NCI-H1694 treated with DMSO at 0.1 percent for 48 hours (cell line): ENCODE measurements at places on chromosomes 6 and 20.

- no peak for DNase-seq
These were observed 19.6 kb downstream of the DYNLRB1 start for GRCh38 chr20:34535857-34536256.

DNA sequence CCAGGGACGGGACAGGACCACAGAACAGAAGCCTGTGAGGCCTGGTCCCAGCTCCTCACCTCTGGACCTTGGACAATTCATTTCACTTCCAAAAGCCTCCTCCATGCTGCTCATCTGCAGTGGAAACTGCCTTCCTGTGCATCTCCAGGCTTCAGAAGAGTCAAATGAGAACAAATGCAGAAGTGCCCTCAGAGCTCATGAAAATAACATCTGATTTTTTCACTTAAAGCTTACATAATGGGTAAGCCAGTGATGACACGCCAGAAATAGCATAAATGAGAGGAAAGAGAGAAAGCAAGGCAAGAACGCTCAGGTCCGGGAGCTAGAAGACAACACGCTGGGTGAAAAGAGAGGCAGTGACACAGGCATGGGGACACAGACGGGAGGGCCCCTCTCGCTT, 7.9 kb downstream of the CNKSR3 start:
- no peak for DNase-seq

- no peak for DNase-seq
These were observed 61.2 kb upstream of the SUPT3H start for GRCh38 chr6:45438849-45439406.

- DNase-seq: no peak
These were observed 1.1 kb downstream of the RNASET2 start for GRCh38 chr6:166955121-166955864.

- no peak for DNase-seq
These were observed 4.8 kb upstream of the SLC4A11 start for GRCh38 chr20:3243718-3244358.

DNA sequence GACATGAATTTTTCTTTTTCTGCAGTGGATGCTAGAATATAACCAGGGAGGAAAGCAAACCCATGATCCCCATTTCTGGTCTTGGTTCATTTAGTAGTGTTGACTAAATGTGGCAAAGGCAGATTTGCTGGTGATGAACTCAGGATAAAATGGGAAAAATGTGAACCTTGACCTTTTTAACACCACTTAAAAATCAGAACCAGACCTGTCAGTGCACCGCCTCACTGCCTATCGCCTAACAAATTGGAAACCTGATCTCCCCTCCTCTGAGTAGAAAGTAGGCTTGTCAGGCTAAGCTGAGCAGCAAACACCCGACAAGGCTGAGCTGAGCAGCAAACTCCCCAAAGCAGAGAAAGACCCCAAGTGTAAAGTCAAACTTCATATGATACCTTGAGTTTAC, 254.8 kb downstream of the FOXC1 start:
- no peak for DNase-seq

- DNase-seq: no peak
These were observed 237.1 kb upstream of the CITED2 start for GRCh38 chr6:139611327-139612134.

DNA sequence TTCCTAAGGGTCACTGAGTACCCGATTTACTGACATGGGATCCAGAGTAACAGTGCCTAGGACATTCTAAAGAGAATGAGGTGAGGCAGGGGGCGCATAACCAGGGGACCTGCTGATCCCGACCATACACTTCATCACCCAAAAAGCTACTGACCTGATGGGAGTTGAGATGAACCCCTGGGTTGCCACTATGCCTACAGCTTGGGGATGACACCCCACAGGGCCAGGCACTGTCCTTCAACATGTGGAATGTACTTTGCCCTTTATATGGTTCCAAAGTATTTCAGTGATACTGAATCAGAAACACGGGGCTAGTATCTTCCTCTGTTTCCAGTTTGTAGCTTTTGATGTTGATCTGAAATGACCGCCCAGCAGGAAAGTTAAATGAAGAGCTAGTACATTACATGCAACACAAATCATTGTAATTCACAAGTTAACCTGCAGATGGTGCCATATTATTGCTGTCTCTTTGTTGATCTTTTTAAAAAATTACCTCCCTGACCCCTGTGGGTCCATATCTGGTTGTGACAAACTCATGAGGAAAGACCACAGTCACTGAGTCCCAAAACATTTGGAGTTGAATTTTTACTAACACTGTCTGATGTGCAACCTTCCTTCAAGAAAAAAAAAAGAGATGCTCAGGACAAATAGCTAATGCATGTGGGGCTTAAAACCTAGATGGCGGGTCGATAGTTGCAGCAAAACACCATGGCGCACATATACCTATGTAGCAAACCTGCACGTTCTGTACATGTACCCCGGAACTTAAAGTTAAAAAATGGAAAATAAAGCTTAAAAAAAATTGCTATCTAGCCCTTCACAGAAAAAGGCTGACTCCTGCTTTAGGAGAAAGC, 42.7 kb upstream of the GCNT2 start:
- peak; percentile 59 for DNase-seq

GRCh38 chr6:82836022-82836575, 229.5 kb downstream of the UBE3D start:
- DNase-seq: no peak

DNA sequence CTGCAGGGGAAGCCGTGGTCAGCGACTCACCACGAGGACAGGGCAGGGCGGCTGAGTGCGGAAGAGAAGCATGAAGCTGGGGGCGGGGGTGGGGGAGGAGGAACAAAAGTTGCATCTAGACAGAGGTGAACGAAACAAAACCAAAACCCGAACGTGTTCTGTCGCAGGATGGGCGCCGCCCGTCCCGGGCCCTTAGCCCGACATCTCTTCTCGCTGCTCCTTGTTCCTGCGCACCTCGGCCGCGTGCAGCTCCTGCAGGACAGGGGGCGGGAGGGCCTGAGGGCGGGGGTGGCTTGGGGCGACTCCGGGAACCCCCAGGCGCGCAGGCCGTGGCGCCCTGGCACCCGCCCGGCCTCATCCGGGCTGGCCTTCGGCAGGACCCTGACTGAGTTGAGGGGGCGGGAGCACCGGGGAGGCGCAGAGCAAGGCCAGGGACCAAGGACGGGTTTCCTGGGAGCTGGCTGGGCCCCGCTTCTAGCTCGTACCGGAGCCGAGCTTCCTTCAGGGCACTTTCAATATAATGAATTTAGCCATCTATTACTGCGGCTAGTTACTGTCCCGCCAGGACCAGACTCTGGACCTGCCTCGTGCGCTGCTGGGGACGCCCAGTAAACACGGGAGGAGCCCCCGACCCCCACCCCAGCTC, 12.0 kb downstream of the STMN3 start:
- DNase-seq: no peak

GRCh38 chr6:107654764-107655163, 164.8 kb downstream of the SOBP start:
- DNase-seq: no peak

DNA sequence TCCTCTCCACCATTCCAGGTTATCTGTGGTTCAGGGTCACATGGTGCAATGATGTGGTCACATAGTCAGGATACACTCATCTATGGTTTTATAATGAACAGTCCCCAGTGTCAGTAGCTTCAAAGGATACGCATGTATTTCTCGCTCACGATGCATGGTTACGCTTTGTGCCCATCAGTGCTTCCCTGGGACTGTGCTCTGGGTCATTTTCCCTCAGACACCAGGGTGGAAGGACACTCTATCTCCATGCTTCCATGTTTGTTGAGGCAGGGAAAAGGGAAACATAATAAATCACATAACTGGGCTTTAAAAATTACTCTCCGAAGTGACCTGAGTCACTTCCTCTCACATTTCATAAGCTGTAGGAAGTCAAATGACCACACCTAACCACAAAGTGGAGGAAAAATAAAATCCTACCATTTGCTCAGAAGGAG, 394.8 kb upstream of the NOX3 start:
- no peak for DNase-seq

DNA sequence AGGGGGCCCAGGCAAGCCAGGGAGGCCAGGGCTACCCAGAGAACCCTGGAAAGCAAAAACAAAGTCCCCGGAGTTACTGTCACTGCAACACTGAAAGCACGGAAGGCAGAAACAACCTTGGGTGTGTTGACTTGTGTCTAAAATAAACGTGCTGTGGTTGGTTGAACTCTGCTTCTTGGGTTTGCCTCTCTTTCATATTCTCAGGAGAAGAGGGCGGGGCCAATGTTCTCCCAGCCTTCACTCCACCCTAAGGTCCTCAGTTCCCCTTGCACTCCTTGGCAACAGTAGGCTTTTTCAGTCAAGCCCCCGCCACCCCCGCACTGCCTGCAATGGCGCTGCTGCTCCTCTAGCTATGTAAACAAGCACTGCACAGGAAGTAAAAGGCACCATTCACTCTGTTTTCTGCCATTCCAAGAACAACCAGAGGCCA, 60.9 kb downstream of the COL9A1 start:
- no peak for DNase-seq

DNA sequence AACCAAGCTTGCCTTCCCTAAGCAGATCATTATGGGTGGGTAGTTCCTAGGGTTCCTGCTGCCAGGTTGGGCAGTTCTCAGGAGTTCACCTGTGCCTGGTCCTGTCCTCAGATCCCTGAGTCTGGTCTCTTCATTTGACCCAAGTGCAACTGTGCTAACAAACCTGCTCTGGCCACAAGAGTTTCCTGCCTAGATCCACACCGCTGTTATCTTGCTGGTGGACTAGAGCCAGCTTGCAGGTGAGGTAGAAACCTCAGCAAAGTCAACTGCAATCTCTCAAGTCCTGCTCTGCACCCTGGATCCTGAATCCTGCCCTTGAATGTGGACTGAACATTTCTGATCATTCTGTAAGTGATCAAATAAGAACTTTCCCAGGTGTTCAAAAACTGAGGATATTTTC, 191.8 kb upstream of the LRFN2 start:
- DNase-seq: no peak

DNA sequence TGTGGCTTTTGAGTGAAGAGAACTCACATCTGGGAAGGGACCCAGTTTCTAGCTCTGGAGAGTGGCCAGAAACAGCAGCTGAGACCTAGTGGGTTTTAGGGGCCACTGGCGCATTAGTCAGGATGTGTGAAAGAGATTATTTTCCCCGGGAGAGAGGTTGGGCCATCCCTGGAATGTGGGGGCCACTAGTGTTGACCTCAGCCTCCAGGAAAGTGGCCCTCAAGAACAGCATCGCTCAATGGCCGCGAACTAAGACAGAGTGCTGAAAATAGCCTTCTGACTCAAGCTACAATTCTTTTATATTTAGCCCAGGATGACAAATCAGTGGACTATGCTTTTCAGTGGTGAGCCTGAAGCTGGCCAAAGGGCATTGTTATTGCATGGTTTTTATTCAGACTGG, 210.4 kb upstream of the RNF24 start:
- DNase-seq: no peak

DNA sequence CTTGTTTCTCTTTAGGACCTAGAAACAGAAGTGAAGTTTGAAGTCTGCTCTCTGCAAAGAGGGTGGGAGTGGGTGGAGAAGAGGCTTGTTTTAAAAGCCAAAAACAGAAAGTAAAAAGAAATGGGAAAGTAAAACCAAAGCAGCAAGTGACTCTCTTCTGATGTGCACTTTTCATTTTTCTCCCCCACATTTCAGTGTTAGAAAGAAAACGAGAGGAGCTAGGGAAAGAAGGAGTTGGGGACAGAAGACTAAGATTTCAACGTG, 1.3 kb downstream of the C6orf141 start:
- no peak for DNase-seq

DNA sequence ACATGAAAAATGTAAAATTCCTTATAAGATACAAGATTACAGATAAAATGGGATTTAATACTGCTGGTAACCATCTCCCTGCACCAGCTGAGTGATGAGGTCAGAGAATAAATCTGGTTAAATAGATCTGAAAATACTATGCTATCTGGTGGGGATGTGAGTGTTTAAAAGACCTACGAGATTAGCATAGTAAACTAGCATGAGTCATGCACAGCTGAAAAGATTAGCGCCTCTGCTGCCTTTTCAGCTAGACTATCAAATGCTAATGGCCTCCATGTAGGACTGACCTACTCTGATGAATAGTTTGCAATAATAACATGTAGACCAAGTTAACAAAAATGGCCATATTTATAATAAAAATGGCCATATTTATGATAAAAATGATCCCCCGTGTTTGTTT, 553.3 kb downstream of the C6orf118 start:
- DNase-seq: no peak

- DNase-seq: no peak
These were observed 15.3 kb upstream of the ZC3H12D start for GRCh38 chr6:149500096-149500495.

GRCh38 chr6:168004945-168005344, 7.5 kb downstream of the KIF25 start:
- no peak for DNase-seq

- DNase-seq: no peak
These were observed 91.0 kb upstream of the MCHR2 start for GRCh38 chr6:100084991-100085364.

DNA sequence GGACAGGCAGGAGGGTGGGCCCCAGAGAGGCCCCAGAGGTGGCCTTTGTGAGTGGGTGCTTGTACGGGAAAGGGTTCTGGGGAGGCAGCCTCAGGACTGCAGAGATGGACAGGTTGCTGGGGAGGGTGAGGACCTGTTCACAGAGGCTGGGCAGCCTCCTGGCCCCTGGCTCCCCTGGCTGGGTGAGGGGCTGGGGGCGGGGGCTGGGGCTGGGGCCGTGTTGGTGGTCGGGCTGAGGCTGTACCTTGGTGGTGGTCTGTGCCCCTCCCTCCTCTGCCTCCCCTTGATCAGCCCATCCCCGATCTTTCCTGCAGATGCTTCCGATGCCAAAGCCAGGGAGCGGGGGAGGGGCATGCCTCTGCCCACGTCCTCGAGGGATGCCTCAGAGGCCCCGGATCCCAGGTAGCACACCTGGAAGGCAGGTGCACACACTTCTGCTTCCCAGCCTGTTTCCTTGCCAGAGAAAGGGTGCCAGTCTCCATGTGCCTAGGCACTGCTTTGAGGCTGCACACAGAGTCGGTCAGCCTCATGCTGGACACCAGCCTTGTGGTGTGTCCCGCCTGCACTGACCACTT, 4.8 kb downstream of the TCEA2 start:
- DNase-seq: no peak

GRCh38 chr6:17525637-17526036, 74.5 kb upstream of the FAM8A1 start:
- DNase-seq: no peak

DNA sequence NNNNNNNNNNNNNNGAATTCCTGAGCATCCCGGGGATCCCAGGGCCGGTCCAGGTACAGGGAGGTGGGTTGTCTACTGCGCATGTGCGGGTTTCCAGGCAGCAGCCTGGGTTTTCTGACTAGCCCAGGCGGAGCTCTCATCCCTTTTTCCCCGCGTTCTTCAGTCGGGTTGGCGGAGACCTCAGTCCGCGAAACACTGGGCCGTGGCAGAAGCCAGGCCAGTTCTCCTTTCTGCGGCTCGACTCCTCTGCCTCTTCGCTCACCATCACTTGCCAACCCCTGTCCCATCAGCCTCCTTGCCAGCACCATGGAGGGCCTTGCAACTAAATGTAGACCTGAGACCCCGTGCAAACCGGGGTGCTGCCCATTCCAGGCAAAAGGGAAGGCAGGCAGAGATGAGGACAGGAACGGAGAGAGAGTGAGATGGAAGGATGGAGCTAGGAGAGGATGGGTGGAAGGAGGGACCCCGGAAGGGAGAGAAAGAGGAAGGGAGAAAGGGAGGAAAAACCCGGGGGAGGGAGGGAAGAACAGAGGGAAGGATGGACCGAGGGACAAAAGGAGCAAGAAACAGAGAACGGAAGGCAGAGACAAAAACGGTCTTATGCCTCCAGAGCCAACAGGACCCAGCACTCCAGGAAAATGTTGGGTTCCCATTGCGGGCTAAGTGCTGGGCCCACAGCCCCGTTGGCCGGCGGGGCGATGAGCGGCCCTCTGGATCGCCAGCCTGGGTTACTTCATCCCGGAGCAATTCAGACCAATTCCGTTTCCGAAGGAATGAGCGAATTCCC, 445.4 kb upstream of the DEFB115 start:
- DNase-seq: peak; percentile 6

GRCh38 chr6:26272171-26272637, 92.8 kb upstream of the BTN3A2 start:
- no peak for DNase-seq
